Stimulated activated CD4-positive, alpha-beta T cell treated with anti-CD3 and anti-CD28 coated beads, Interleukin-1b, Interleukin-23, amount 100 ng/mL, for 1 hour (primary cell): ENCODE measurements at places on chromosomes 12 and 14.

GRCh38 chr14:70052990-70053389 is 135.8 kb downstream of the SLC8A3 start:
- no peak for DNase-seq

GRCh38 chr14:78344290-78344689 is 174.1 kb downstream of the NRXN3 start:
- DNase-seq, result no peak

DNA sequence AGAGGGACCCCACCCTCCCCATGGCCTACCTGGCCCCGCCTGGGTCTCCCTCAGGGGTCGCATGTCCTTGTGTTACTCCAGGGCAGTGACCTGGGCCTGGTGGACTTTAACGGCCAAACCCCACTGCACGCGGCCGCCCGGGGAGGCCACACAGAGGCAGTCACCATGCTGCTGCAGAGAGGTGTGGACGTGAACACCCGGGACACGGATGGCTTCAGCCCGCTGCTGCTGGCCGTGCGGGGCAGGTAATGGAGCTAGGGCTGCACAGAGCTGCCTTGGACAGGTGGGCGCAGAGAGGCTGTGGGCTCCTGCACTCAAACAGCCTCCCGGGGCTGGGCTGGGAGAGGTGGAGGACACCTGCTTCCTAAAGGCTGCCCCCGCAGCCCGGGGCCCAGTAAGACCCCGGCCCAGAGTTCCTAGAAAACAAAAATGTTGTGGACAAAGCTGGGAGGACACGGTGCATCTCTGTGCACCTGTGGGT is 21.6 kb downstream of the ASPG start:
- DNase-seq, result no peak

- no peak for DNase-seq
These were observed 2.7 kb upstream of the SEL1L start for GRCh38 chr14:81536241-81536771.

DNA sequence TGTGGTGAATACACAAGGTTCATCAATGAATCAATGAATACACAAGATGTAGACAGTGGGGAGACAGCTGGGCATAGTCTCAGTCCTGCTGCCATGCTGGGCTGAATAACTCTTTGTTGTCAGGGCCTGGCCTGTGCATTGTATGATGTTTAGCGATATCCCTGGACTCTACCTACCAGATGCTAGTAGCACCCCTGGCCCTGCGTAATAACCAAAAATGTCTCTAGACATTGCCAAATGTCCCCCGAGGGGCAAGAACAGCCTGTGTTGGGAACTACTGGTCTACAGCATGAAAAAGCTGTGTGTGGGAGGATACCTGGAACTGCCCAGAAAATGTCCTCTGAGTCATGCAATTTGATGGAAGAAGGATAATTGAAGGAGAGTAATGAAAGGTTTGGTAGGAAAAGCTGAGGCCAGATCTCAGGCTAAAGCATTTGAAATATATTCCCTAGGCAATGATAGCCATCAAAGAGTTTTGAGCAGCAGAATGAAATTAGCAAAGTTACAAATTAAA is 128.2 kb downstream of the TMEM30B start:
- no peak for DNase-seq

DNA sequence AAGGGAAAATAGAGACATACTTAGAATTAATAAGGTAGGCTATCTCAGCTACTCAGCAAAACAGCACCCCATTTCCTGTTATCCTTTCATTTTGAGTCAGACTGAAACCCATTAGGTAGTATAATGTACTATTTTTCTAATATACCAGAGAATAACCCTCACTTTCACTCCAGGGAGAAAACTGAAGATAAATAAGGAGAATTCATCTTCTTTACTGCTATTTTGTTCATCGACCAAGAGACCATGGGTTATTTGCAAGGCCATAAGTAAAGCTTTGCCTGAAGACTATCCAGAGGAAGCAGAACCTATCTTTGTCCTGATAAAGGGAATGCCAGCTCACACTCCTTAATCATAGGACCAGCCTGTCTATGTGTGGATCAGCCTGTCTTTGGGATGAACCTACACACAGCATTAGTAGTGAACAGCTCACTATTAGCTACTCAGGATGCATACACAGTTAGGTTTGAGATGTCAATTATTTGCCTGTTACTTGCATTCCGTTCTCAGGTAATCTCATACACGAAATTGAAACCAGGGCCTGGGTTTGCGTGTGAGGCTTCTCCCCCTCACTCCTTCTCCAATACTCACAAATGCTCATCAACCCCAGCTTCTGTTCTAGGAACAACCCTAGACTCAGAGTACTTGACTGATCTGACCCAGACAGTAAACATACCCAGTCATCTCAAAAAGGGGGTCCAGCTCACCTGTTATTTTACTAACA is 124.4 kb downstream of the DAD1 start:
- DNase-seq, result no peak

DNA sequence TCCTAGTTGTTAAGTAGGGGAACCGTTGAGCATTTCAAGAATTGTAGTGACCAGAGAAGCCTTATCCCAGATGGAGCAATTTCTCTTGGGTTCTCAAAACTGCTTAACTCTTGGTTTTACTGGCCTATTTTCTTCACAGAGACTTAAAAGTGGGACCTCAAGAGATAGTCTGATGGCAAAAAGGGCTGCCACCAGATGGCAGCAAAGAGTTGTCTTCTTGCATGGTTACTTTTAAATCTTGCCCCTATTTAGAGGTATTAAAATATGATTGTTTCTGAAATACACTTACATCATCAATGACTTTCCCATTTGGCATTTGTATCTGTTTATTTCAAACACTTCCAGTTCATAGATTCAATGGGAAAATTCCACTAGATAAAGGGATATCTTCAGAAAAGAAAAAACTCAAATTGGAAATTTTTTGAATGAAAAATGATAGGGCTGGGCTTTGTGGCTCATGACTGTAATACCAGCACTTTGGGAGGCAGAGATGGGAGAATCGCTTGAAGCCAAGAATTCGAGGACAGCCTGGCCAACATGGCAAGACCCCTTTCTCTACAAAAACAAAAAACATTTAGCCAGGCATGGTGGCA is 69.9 kb upstream of the CNTN1 start:
- no peak for DNase-seq
